Activated CD8-positive, alpha-beta memory T cell treated with anti-CD3 and anti-CD28 coated beads, Interleukin-2, amount 50 U/mL, for 48 hours (primary cell): ENCODE measurements at places on chromosomes 13 and 19.

GRCh38 chr13:80313668-80314256 lies 27.2 kb downstream of the SPRY2 start:
- no peak for DNase-seq

DNA sequence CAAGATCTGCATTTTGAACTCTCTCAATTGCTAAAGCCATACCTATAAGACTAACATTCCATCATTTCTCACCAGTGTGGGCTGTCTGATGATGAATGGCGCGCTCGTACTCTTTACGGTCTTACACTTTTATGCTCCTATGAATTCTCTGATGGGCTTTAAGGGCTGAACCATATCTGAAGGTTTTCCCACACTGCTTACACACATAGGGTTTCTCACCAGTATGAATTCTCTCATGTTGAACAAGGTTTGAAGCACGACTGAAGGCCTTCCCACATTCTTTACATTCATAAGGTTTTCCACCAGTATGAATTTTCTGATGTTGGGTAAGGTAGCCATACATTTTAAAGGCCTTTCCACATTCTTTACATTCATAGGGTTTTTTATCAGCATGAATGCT lies 18.8 kb upstream of the ZNF607 start:
- DNase-seq = no peak

DNA sequence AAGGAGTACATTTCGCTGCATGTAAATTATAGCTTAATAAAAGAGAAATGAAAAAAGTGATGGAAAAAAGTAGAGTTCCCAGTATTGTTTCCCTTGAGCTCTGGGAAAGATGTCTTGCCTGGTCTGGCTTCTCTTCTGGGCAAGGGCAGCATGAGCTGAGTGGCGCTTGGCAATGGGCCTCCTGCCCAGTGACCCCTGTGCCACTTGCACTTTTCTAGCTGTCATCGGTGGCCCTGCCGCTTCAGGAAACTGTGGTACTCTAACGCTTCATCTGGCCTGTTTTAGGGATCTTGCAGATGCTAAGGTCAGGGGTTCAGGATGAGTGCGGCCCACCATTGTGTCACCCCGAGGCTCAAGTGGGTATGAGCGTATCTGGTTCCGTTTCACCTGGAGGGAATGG lies 161.4 kb downstream of the MTUS2 start:
- DNase-seq = no peak

DNA sequence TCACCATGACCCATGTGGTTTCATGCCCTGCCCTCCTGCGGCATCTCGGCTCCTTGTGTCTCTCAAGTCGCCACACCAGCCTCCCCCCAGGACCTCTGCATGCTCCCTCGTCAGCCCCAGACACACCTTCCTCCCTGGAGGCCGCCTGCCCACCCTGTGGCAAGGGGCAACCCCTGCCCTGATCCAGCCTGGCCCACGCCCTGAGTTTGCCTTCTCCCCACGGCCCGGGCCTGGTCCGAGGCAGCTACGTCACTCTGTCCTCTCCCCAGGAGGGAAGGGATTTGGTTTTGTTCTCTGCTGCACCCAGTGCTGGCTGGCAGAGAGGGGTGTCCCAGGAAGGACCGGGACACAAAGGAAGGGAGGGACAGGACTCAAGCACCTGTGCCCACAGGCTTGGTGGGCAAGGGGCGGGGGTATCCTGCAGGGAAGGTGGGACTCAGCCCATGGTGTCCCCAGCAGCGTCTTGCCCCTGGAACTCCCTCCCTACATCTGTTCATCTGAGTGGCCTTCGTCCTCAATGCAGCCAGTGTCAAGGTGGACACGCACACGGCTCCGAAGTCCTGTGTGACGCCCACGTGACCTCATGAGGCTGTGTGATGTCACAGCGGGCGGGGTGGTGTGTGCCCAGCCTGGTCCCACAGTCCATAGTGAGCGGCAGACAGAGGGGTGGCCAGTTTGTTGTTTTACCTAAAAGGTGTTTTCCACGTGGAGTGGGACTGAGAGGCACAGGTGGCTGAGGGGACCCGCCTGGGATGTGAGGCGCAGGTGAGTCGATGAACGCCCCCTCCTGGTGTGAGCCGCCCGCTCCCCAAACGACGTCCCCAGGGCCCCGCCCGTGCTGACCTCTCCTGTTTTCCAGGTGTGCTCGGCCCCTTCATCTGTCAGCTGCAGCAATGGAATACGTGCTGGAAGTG lies at the start of gene TEX29:
TEX29 (plus strand) TSS at position 645 of the 914 bp plus-strand sequence; CDS start at position 894, 249 bp downstream.
- peak; percentile 45 for DNase-seq

- peak; percentile 59 for DNase-seq
Measured at GRCh38 chr19:16327911-16328823, 3.5 kb downstream of the KLF2 start.

DNA sequence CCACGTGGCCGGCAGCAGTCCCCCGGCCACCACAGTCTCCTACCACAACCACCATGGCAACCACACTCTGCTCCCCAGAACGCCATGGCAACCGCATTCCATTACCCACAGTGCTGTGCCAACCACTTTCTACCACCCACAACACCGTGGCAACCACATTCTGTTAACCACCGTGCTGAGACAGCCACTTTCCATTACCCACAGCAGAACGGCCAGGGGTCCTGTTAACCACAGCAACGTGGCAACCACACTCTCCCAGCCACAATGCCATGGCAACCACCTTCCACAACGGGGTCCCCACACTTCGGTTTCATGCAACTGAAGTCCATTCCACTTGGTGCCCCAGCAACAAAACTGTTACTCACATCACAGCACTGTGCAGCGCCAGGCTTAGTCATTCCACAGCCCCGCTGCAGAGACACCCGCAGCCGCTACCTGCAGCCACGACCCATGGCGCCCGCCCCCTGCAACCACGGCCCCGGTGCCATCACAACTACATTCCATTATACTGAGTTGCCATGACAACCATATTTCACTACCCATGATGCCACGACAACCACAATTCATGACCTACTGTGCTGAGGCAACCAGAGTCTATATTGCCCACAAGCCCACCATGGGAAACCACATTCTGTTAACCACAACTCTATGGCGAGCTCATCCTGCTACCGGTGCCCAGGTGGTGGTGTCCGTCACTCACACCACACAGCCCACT lies 10.0 kb downstream of the DPF1 start:
- peak; percentile 89 for DNase-seq

DNA sequence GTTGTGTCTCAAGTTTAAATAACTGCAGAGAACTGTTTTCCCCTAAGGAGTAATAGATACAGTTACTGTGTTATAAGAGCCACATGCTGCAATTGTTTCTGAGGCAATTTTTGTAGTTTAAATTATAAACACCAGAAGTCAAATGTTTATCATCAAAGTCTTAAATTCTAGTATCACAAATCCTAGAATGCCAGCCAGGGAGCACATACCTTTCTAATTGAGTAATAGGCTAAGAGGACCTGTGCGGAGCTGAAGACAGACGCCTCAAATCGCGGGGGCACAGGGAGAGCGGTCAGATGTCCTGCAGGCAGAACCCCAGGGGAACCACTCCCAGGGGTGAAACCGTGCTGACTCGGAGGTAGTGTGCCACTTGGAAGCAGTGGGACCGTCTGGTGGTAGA lies 65.2 kb upstream of the TNFRSF19 start:
- no peak for DNase-seq

GRCh38 chr19:41584931-41585330 lies 9.0 kb downstream of the CEACAM21 start:
- no peak for DNase-seq

DNA sequence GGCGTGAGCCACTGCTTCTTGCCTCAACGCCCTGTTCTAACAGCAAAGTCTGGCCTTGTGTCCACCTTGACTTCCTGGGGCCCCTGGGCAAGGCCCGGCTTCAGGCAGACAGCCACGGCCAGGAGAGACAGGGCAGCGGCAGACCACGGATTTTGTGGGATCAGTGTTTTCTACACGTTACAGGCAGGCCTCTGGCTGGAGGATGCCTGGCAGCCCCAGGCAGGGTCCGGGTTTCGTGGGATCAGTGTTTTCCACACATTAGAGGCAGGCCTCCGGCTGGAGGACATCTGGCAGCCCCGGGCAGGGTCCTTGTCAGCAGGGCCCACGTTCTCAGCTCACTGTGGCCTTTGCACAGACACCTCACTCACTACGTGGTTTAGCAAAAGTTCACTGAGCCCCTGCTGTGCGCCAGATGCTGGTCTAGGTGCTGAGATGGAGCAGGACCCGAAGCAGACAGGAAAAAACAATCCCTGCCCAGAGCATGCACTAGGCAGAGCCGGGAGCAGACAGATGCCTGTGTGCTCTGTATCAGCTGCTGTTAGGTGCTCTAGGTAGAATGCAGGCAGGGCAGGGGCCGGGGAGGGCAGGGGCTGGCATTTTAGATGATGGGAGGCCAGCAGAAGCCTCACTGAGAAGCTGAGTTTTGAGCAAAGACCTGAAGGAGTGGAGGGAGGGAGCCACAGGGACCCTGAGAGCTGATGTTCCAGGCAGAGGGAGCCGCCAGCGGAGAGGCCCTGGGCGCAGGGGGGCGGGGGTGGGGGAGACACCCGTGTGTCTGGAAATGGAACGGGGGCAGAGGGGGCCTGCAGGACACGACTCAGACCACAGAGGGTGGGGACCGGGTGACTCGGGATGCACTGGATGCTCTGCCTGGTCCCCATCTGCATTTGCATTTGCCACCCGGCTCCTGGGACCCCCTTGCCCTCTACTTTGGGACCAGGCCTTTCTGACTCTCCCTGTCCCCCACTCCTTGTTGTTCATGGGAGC lies 25.0 kb upstream of the NCCRP1 start:
- no peak for DNase-seq

- DNase-seq = no peak
Measured at GRCh38 chr19:29067831-29068230, 145.1 kb downstream of the UQCRFS1 start.

DNA sequence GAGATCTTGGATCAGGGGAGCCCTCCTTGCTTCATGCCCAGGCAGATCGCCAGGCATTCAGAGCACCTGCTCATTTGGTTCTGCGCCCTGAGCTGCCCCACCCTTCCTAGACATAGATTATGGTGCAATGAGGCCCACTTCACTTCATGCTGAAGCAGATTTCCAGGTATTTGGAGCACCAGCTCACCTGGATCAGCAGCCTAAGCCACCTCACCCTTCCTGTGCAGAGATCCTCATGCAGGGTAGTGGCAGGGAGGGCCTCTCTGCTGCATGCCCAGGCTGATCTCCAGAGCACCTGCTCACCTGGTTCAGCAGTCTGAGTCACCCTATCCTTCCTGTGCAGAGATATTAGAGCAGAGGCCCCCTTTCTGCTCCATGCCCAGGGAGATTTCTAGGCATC lies 1966.1 kb downstream of the PCDH9 start:
- DNase-seq = no peak

- no peak for DNase-seq
Measured at GRCh38 chr19:56350416-56351045, 35.9 kb upstream of the ZSCAN5A start.

DNA sequence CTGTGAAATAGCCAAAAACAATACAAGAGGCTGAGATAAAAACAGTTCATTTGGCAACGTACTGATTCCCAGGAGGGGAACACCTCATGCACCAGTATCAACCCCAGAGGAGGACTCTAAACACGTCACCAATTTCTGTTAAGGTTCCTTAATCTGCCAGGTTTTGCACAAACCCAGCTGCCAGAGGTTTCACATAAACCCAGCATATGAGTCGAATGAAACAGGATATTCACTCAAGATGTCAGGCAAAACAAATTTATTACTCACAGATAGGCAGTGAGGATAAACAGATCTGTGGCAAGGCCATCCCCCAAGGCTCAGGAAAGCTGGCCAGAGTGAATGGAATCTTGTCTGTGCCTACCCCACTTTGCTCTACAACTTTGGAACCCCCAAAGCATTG lies 210.9 kb downstream of the GPC5 start:
- DNase-seq = no peak
